GM13977 (cell line): ENCODE measurements at places on chromosomes 7 and 10.

GRCh38 chr10:89644967-89645741, at the start of gene PANK1:
PANK1 (minus strand) TSS chr10:89645242; CDS start chr10:89644891, 351 bp downstream.
- DNase-seq, result peak; percentile 78

DNA sequence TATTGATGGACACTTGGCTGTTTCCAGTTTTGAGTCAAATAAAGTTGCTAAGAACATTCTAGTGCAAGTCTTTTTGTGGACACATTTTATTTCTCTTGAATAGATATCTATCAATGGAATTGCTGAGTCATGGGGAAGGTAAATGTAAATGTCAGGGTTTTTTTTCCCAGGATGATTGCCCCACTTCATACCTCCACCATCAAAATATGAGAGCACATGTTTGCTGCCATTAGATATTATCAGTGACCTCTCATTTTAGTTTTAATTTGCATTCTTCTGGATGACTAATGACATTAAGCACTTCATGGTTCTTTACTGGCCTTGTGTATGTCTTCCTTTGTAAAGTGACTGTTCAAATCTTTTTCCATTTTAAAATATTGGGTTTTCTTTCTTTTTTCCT, 45.7 kb downstream of the PAPSS2 start:
- DNase-seq, result no peak

DNA sequence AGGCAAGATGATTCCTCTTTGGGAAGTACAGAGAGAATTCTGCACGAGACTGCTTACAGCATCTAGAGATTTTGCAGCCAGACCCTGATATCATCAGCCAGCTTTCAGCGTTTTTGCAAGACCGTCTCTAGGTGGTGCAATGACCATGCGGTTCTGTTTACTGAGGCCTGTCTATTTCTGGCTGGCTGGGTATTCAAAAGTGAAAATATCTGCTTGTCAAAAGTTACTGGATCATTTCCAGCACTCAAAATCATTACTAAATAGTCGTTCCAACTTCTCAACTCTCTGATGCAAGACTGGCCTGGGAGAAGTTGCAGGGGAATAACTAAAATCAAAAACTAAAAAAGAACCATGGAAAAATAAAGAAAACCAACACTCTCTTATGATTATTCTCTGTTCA, 240.1 kb downstream of the ELMO1 start:
- DNase-seq, result peak; percentile 58

- DNase-seq, result no peak
Observed at GRCh38 chr10:68595513-68595912, 35.4 kb downstream of the TET1 start.

GRCh38 chr7:1700536-1701333, 30.7 kb downstream of the ELFN1 start:
- DNase-seq, result no peak

GRCh38 chr10:34728361-34728760, 86.7 kb downstream of the PARD3 start:
- no peak for DNase-seq

GRCh38 chr7:111137296-111138192, 46.6 kb downstream of the LRRN3 start:
- DNase-seq, result no peak

DNA sequence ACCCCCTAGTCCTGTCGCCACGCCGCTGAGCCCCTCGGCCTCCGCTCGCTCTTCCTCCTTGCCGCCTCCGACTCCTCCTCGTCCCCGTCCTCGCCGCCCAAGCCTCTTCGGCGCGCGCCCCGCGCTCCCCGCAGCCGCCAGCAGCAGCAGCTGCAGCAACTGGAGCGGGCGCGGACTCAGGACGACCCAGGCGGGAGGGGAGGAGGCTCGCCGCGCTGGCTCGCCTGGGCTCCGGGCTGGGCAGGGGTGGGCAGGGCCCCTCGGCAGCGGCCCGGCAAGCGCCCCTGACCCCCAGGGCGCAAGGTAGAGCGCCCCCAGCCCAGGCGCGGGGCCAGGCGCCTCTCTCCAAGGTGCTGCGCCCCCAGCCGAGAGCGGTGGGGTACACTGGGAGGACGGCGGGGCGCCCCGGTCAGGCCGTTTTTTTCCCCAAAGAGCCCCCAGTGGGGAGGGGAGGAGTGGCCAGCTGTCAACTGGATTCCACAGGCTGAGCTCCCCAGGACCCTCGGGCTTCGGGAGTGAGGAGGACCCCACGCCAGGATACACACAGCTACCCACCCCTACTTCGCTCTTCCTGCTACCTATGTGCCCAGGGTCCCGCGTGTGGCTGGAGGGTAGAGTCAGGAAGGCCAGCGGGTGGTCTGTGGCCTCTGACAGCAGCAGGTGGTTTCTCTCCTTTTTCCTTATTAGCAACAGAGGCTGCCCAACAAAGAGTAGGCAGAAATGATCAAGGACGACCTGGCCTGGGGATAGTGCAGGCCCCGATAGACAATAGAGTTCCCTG, 903 bp upstream of the KCNMA1 start:
- peak; percentile 51 for DNase-seq

- DNase-seq, result no peak
Observed at GRCh38 chr10:68052463-68052862, 22.6 kb downstream of the HERC4 start.

GRCh38 chr7:4185721-4186512, 496.2 kb upstream of the FOXK1 start:
- no peak for DNase-seq

DNA sequence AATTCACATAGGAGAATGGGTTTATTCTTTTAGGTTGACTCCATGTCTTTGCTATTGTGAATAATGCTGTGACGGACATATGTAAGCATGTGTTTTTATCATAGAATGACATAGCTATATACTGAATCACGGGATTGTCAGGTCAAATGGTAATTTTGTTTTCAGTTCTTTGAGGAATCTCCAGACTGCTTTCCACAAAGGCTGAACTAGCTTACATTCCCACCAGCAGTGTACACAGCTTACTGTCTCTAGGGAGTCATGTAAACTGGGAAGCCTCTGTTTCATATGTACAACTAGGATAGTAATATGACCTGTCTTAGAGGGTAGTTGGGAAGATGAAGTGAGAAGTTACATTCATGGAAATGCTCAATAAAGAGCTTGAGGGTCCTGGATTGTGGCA, 6.8 kb upstream of the C10orf120 start:
- DNase-seq, result no peak

DNA sequence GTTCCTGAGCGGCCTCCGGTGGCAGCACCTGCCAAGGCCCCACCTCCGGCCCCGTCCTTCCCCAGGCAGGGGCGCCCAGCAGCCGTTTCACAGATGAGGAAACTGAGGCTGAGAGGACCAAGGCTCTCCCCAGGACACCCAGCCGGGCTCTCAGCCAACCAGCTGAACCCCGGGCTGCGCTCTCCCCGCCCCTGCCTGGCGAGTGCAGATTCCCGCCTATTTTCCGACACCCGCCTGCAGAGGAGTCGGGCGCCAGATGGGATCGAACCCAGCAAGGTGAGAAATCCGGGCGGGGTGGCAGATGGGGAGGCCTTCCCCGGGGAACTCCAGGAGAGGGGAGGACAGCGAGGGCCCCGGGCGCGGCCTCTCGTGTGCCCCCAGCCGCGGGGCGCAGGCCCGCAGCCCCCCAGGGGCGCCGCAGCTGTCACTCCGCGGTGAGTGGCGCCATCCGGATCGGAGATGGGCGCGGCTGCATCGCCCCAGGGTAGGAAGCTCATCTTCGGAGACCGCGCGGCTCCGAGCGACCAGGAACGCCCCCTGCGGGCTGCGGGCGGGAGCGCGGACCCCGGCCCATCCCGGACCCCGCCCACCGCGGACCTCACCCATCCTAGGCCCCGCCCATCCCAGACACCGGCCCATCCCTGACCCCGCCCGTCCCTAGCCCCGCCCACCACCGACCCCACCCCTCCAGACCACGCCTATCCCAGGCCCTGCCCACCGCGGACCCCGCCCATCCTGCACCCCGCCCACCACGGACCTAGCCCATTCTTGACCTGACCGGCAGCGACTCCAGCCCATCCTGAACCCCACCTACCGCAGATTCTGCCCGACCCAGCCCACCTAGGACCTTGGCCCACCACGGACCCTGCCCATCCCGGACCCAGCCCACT, 90.3 kb downstream of the MICALL2 start:
- peak; percentile 85 for DNase-seq

DNA sequence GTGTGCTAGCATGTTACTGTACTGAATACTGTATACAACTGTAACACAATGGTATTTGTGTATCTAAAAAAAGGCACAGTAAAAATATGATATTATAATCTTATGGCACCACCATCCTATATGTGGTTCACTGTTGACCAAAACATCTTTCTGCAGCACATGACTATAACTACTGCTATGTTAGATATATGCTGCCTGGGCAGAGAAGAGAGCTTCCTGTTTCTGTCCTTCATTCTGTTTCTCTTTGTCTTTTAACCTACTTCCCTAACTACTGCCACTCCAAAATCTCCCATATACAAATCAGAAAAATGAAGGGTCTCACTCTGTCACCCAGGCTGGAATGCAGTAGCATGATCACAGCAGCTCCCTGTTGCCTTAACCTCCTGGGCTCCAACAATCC, 8.8 kb upstream of the FGL2 start:
- DNase-seq, result no peak

DNA sequence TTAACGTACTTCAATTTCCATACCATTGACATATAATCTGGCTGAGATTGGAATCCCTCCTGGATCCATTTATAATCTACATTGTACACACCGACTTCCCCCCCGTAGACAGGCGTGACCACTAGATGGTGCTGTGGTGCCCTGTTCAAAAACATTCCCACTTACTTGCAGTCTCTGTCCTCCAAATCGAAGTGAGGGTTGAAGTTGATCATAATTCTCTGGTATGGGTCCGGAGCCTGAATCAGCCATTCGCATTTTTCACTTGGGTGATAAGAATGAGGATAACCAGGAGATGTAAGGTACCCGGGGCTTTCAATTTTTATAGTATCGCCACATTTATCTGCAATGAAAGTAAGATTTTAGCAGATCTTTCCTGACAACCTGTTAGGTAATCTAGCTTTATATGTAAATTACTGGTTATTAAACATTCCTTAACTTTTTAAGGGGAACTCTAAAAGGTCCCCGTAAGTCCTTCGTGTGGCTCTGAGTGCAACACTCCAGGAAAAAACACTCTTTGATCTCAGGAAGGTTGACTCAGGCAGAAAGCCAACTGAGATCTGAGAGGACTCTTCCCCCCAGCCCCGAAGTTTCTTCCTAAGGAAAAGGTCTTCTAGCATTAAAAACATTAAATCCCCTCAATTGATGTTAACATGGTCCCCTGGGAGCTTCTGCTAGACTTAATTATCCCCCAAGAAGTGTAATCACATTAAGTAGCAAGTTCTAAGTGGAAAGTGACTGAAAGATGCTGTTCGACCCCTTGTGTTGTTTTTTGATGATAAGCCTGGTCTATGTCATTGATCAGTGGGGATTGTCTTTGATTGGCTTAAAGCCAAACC, 3.7 kb downstream of the NRP1 start:
- DNase-seq, result peak; percentile 69
